ENCODE measurements at places on chromosomes 12 and 14. TPM values are rescaled to one million over a fixed set of nuclear protein-coding genes. Genes with fewer than 3 reads are reported as not detected.

The GRIN2B gene
- total RNA-seq = 2.8 TPM

The PDZRN4 gene
- not detected for total RNA-seq

The TMPRSS12 gene
- total RNA-seq = not detected

The TMCC3 gene
- total RNA-seq = 1.1 TPM

The TTC5 gene
- total RNA-seq = 20.1 TPM

The CRIP1 gene
- 1,923 TPM for total RNA-seq

The SPIC gene
- total RNA-seq = not detected

The IL31 gene
- not detected for total RNA-seq

The CD163L1 gene
- total RNA-seq = 0.17 TPM

The MGP gene
- total RNA-seq = not detected

The GPR137C gene
- total RNA-seq = 0.17 TPM

The NOVA1 gene
- total RNA-seq = 3.8 TPM

The CDK2 gene
- 57.5 TPM for total RNA-seq

The EEA1 gene
- total RNA-seq = 6.0 TPM

The ZC2HC1C gene
- total RNA-seq = 5.1 TPM

The MGAT4C gene
- 0.06 TPM for total RNA-seq

The MIPOL1 gene
- 3.4 TPM for total RNA-seq

The PROX2 gene
- not detected for total RNA-seq

The SERPINA12 gene
- total RNA-seq = not detected

The LALBA gene
- total RNA-seq = not detected

The RNASE7 gene
- total RNA-seq = not detected

The KRT71 gene
- total RNA-seq = not detected

The FNTB gene
- total RNA-seq = 22.7 TPM

The ACSS3 gene
- not detected for total RNA-seq

The ASCL1 gene
- not detected for total RNA-seq

The A2ML1 gene
- total RNA-seq = not detected

The KRT78 gene
- not detected for total RNA-seq

The FAIM2 gene
- not detected for total RNA-seq

The BEST3 gene
- 1.5 TPM for total RNA-seq

The NPAS3 gene
- not detected for total RNA-seq

The FGF23 gene
- total RNA-seq = not detected

The PRB2 gene
- not detected for total RNA-seq

The RASSF8 gene
- 9.0 TPM for total RNA-seq

The PIP4P1 gene
- 30.9 TPM for total RNA-seq

The CLEC4A gene
- total RNA-seq = not detected

The KIAA0586 gene
- 9.2 TPM for total RNA-seq

The GDF11 gene
- total RNA-seq = 4.1 TPM

The FBRSL1 gene
- 92.4 TPM for total RNA-seq

The ADCY6 gene
- total RNA-seq = 15.8 TPM

The TBC1D30 gene
- 1.9 TPM for total RNA-seq

The KCNH3 gene
- total RNA-seq = 1.2 TPM

The TBPL2 gene
- total RNA-seq = not detected

The PIWIL1 gene
- not detected for total RNA-seq

The LARP4 gene
- 46.9 TPM for total RNA-seq
